NCI-H1105 (cell line): ENCODE measurements at places on chromosomes 4 and X.

GRCh38 chr4:148151806-148152205 is 290.4 kb downstream of the NR3C2 start:
- peak; percentile 2 for DNase-seq

GRCh38 chr4:132660181-132660580 is 488.9 kb upstream of the PCDH10 start:
- no peak for DNase-seq

DNA sequence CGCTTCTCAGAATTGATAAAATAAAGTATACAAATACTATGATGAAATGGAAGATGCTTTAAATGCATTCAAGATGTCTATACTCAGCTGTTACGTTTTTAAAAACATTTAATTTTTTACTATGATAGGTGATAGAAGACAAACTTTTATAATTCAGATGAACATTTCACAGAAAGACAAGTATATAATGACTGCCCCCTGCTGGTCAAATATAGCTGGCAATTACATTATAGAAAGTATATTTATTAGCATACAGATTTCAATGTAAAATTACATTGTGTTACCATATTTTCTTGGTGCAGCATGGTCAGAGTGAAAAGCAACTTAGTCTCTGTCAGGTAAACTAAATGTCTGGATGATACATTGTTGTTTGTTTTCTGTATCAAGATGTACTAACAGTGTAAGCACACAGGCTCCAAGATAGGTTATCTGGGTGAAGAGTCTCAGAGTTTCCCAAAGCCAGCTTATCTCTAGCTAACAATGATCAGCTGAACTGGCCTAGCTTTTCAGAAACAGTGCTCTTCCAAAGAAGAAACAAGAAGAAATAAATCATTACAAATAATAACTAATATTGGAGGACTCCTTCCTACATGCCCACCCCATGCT is 54.1 kb downstream of the SRPX start:
- no peak for DNase-seq

DNA sequence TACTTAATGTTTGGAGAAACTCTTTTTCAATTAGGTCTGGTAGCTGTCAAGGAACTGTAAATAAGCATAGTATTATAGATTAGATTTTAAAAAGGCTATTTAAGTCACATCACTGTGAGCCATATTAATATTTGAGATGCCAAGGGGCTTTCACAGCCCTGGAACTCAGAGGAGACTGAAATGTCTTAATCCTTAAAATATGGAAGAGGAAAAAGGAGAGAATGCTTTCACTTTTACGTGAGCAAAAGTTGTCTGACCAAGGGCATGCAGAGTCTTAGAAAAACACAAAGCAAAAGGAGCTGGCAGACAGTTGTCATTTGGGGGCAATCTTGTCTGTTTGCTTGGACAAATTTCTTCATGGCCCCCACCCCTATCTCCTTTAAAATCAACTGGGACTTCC is 253.2 kb upstream of the IGFBP7 start:
- no peak for DNase-seq

DNA sequence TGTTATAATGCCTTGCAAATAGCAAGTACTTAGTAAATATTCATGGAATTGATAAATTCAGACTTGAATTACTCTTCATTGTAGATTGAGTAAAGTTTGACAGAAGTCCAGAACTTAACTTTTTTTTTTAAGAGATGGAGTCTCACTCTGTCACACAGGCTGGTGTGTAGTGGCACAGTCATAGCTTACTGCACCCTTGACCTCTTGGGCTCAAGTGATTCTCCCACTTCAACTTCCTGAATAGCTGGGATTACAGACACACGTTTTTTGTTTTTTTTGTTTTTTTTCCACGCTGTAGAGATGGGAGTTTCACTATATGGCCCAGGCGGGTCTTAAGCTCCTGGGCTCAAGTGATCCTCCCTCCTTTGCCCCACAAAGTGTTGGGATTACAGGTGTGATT is 32.1 kb downstream of the UBE2K start:
- DNase-seq: no peak

- no peak for DNase-seq
Measured at GRCh38 chr4:25271866-25272265, 38.0 kb downstream of the PI4K2B start.

DNA sequence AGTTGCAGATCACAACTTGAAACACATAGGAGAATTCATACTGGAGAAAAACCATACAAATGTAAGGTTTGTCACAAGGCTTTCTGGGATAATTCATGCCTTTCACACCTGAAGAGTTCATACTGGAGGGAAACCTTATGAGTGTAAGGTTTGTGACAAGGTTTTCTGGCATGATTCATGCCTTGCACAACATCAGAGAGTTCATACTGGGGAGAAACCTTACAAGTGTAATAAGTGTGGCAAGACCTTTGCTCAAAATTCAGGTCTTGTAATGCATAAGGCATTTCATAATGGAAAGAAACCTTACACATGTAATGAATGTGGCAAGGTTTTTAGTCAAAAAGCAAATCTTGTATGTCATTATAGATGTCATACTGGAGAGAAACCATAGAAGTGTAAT is 58.8 kb upstream of the ENPEP start:
- DNase-seq: no peak

- no peak for DNase-seq
Measured at GRCh38 chr4:84956014-84956413, 10.5 kb downstream of the WDFY3 start.

GRCh38 chrX:38006291-38006690 is at the start of gene SYTL5:
SYTL5 (plus strand) TSS chrX:38006553; CDS start chrX:38033890, 27,337 bp downstream.
- DNase-seq: no peak

GRCh38 chrX:47590984-47591383 is 8.7 kb downstream of the TIMP1 start:
- no peak for DNase-seq

DNA sequence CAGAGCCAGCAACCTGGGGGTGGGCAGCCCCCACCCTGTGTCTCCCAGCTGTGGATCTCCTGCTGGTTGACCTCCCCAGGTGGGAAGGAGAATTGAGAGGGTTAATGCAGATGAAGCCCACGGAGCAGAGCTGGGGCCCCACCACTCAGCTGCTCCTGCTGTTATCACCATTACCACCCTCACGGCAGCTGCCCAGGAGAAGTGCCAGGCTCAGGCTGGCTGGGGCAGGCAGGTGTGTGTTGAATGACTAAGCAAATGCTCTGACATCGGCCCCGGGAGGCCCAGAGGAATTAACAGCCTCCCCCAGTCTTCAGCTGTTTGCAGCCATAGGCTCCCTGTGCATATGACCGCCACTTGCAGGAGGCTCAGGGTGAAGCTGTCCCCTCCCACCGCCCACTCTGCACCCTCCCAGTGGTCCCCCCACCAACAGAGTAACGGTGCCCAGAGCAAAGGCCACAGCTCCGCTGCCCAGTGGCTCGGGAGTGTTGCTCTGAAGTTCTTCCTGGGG is 133.8 kb downstream of the CPZ start:
- DNase-seq: no peak

DNA sequence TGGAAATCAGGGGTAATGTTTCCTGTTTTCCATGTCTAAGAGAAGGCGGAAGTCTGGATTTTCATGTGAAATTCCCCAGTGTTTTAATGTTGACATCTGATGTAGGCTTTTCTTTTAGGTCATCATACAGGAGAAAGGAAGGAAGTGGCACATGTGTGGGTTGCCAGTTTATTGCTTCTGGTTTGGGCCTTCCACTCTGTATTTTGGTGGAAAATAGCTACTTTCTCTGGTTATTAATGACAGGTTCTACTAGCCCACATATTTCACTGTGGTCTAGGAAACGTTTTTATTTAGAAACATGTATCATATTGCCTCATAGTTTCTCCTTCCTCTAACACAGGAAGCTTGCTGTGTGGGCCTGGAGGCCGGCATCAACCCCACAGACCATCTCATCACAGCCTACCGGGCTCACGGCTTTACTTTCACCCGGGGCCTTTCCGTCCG is 7.2 kb downstream of the PDHA1 start:
- DNase-seq: no peak

GRCh38 chrX:48918301-48918642 is 552 bp downstream of the PIM2 start:
- no peak for DNase-seq

- DNase-seq: no peak
Measured at GRCh38 chr4:112775801-112776200, 138.9 kb downstream of the LARP7 start.

GRCh38 chrX:153878345-153878744 is 7.6 kb downstream of the L1CAM start:
- DNase-seq: no peak

DNA sequence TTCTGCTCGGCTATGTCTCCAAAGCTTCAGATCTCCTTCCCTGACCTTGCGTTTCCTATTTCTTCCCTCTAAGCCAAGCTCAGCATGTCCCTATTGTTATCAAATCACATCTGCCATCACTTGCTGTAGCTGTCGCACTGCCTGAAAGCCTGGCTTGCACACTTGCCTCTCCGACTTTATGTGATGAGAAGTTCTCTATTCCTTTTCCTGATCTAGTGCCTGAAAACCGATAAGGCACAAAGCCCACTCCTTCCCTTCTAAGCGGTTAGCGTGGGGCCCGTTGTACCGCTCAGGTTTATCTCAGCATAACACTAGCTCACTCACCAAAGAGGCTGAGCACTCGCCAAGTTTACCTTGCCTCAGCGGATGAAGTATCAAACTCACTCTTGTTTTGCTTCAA is 816 bp downstream of the NMU start:
- no peak for DNase-seq

GRCh38 chrX:65528293-65528692 is 6.3 kb downstream of the LAS1L start:
- no peak for DNase-seq

DNA sequence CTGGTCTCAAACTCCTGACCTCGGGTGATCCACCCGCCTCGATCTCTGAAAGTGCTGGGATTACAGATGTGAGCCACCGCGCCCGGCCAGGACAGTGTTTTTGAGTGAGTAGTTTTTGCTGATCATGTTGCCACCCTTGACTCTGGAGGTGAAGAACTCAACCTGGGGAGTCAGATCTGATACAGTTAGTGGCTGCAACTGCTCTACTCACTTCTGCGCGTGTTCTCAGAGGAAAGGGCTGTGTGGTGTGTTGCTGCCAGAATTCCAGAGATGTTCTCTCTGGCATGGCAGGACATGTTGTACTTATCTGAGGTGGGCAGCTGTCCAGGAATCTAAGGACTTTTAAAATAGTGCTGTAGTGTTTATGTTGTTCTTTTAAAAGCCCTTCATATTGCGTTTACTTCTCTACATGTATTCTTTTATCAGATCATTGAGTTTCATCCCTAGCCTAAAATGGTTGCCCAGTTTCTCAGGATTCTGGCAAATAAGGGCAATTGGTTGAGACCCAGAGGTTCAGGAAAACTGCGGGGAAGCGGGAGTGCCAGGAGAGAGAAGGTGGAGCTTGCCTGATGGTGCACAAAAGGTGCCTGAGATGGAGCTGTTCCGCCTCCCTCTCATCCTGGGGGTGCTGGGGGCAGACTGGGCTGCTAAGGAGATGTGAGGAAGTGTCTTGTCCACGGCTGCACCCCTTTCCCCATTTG is 97.7 kb downstream of the ARHGAP10 start:
- no peak for DNase-seq

DNA sequence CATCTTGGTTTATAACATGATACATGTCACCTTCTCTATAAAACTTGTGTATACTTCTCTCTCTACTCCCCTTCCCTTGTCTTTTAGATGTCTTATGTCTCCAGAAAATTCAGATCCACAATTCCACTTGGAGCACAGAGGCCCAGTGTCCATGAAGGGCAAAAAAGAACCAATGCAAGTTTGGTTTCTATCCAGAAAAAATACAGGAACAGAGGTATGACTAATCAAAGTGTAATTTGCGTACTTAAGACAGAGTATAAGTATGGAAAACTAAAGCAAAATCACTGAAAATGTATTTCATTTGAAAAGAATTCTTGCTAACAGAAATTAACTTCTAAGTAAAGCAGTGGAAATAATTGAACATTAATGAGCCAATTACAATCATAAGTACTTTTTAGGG is 46.2 kb downstream of the GUCY1B1 start:
- no peak for DNase-seq

DNA sequence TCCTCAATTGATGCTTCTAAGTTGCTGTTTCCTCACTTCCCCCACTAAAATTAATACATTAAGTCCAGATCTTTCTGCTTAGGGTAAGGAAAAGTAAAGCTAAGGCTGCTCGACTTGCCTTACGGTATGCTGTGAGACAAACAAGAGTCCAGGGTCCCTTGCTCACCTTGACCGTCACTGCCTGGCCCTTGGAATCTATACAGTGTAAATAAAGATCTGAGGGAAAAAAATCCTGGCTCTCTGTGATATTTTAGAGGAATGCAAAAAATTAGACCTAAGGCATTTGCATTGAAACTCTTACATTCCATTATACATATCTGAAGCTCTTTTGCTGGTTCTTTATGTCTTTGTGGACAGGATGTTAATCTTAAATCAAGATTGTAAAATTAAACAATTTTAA is 129.6 kb upstream of the HCCS start:
- no peak for DNase-seq

DNA sequence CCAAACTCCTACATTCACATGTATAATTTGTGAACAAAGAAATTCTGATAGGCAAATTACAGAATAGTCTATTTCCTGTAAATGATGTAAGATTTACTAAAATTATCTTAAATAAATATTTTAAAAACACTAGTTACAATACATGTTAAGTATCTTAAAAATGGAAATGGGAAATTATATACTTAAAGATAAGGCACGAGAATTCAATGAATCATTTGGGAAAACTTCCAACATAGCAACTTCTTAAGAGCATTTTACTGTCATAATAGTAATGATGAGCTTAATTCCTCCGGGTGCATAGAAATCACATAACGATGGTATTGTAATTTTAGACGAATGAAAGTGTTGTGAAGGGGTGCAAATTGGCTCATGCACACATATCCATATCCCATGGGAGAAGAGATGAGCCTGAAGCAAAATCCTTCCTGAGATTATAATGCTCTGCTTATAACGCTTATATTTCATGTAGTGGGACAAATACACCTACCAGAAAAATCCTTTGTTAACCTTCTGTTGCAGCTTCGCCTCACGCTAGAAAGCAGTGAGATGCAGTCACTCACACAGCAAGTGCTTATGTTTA is 873.5 kb downstream of the PDHA2 start:
- DNase-seq: no peak

GRCh38 chrX:49661881-49662280 is 33.9 kb downstream of the PAGE1 start:
- no peak for DNase-seq

- no peak for DNase-seq
Measured at GRCh38 chr4:105236916-105237311, 90.2 kb downstream of the TET2 start.

DNA sequence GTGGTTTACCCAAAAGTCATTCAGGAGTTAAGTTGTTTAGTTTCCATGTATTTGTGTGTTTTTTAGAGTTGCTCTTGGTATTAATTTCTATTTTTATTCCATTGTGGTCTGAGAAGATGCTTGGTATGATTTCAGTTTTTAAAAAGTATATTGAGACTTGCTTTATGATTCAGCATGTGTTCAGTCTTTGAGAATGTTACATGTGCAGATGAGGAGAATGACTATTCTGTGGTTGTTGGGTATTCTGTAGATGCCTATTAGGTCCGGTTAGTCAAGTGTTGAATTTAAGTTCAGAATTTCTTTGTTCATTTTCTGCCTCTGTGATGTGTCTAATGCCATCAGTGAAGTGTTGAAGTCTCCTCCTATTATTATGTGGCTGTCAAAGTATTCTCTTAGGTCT is 249.4 kb downstream of the ARHGAP10 start:
- DNase-seq: no peak

- no peak for DNase-seq
Measured at GRCh38 chr4:75037252-75037651, 104.3 kb downstream of the PARM1 start.

- no peak for DNase-seq
Measured at GRCh38 chrX:39886282-39886681, 211.5 kb downstream of the BCOR start.
